Stimulated activated CD4-positive, alpha-beta T cell treated with anti-CD3 and anti-CD28 coated beads, Interleukin-2, amount 100 ng/mL, for 24 hours (primary cell): ENCODE measurements at places on chromosomes 16 and 17.

DNA sequence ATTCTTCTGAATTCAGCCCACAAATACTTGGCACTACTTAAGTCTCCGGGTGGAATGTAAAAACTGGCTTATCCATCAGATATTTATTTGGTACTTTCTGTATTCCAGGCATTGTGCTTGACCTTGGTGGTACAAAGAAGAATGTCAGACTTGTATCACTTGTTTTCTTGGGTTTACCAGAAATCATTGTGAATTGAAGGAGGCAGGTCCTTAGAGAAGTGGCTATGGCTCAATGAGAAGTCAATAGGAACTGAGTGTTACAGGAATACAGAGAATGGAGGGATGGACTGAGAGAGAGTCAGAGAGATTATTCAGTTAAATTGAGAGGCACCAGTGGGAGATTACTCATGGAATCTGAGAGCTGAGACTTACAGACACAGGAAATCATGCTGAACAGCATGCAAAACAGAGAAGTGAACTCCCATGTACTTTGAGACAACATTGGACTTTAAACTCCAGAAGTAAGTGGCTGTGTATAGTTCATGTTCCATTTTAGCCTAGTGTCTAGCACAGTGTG lies 704.1 kb downstream of the CDH11 start:
- no peak for DNase-seq

DNA sequence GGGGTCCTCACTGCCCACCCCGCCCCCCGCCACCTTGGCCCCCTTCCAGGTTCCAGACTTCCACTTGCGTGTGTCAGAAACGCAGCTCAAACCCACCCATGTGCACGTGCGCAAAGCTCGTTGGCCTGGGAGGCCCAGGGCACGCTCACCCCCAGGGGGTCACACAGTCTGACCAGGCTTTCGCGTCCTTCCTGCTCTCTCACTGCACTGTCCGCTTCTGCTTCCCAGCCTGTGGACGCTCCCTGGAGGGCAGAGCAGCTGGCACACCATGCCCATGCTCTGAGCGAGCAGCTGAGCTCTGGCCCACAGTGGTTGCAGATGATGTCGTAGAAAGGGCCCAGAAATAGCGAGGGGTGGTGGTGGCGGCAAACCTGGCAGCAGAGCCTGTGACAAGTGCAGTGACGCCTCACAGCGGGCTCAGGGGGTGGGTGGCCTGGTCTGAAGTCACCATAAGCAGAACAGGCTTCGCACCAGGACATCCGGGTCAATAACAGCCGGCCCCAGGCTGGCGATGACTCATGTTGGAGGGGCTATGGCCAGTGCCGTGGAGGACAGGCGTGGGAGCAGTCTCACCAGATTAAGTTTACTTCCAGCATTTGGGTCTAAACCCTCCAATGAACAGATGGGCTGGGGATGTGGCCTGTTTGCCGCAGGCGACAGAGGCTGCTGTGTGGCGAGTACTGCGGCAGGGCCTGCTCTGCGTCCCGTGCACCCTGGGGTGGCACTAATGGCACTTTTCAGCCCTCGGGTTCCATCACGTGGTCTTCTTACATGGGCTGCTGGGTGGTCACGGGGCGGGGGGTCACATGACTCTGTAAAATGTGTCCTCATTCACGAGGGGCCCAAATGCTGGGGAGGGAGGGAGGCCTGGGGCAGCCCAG lies 49.0 kb downstream of the NT5M start:
- no peak for DNase-seq

GRCh38 chr17:71993363-71993762 lies 127.5 kb upstream of the SOX9 start:
- no peak for DNase-seq

GRCh38 chr17:59437791-59438281 lies 106.4 kb downstream of the YPEL2 start:
- DNase-seq, result no peak

DNA sequence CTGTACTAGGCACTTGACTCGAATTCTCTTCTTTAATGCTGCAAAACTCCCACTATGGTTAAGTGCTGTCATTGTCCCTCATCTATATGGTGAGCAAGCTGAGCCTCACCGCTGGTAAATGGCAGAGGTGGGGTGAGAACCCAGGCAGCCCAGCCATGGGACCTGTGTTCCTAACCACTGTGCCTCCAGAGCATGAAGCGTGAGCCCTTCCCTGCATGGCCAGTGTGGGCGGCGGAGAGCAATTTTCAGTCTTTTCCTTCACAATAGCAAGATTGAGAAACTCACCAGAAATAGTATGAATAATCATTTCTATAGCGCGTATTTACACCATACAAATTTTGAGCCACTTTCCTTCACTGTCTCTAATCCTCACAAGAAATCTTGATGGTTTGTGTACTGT lies 9.2 kb downstream of the BFAR start:
- no peak for DNase-seq

- DNase-seq, result no peak
Measured at GRCh38 chr17:41915566-41915965, 3.2 kb downstream of the ACLY start.

- DNase-seq, result no peak
Measured at GRCh38 chr16:6114691-6115090, 1017.1 kb upstream of the EEF2KMT start.

GRCh38 chr17:15263206-15263579 lies 1.9 kb downstream of the PMP22 start:
- DNase-seq, result no peak

DNA sequence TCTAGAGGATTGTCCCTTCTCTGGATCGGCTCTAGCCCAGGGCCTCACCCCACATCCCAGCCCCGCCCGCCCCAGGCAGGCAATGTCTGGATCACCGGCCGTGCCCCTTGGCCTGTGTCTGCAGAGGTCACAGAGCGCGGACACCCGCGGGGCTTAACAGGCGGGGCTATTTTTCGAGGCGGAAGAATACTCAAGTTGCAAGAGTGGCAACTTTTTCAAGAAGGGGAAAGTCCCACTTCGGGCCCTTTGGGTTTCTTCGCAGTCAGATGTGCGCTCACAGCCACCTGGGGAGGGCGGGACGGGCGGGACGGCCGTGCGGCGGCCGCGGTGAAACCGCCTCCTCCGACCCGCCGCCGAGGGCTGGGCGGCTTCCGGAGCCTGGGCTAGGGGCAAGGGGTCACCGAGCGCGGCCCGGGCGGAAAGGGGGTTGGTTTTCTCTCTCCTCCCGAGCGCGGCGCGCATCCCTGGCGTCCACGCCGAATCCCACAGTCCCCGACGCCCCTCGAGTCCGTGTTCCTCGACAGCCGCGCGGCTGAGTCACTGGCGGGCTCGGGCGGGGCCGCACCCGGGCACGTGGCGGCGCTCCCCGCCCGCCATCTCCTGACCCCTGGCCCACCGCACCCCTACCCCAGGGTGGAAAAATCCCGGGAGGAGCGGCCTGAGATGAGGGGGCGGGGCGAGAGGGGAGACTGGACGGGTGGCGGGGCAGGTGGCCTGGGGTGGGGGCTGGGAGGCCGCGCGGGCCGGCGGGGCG lies 1.2 kb upstream of the PFN1 start:
- peak; percentile 85 for DNase-seq

GRCh38 chr17:82314727-82315605 lies 2.4 kb downstream of the CD7 start:
- no peak for DNase-seq

GRCh38 chr16:23145608-23146007 lies 3.6 kb downstream of the USP31 start:
- no peak for DNase-seq

DNA sequence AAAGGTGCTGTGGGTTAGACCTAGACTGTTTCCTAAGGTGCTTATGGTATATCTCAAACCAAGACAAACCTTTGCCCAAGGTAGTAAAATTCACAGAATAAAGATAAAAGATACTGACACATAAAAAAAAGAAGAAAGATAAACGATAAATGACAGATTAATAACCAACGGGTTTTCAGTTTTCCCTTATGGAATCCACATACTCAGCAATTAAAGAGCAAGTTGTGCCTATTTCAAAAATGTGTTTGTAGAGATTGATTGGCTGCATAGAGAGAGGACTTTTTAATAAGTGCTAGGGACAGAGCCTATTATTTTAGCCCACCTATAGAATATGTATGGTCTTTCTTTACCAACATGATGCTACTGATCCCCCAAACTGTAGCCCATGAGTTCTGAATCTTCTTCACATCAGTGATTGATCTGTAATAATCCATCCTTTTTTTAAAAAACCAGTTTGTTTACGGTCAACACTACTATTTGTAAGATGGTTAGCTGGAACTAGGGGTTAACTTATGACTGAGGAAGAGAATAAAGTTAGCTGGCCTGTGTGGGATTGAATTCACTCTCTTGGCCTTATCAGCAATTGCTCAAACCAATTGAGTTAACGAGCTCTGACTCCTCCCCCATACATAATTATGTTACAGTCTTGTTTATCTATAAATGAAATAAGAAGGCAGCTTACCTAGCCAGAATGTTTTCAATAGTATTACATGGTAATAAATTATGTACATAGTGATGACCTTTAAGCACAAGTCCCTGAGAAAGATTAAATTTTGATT lies 53.8 kb downstream of the SNX11 start:
- DNase-seq, result no peak

DNA sequence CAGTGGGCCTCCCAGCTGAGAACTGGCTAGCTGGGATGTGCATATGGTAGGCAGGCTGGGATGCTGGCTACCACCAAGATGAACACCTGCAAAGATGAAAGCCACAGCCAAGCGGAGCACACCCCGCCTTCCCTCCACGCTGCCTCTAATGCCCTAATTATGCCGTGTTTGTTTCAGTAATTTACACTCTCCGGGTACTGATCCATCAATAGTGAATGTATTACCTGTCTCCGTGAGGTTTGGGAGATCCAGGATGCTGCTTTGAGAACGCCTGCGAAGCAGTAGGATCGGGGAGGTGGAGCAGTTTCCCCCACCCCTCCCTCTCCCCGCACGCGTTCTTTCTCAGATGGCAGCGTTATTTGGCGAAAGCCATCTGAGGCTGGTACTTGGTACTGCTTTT lies 28.9 kb upstream of the GSE1 start:
- DNase-seq, result no peak

DNA sequence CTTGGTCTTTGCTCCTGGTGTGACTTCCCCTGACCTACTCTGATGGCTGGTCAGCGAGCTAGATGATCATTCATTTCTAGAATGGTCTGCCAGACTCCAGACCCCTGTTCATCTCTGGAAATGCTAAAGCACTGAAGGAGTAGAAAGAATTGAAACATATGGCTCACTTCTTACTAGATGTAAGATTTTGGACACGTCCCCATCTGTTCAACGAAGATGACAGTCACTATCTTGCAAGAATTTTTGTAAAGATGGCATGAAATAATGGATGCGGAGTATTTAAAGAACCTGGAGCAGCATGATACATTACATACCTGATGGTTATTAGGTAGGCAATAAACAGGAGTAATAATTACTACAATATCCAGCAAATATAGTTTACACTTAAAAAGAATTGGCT lies 252.7 kb upstream of the SDK2 start:
- no peak for DNase-seq

DNA sequence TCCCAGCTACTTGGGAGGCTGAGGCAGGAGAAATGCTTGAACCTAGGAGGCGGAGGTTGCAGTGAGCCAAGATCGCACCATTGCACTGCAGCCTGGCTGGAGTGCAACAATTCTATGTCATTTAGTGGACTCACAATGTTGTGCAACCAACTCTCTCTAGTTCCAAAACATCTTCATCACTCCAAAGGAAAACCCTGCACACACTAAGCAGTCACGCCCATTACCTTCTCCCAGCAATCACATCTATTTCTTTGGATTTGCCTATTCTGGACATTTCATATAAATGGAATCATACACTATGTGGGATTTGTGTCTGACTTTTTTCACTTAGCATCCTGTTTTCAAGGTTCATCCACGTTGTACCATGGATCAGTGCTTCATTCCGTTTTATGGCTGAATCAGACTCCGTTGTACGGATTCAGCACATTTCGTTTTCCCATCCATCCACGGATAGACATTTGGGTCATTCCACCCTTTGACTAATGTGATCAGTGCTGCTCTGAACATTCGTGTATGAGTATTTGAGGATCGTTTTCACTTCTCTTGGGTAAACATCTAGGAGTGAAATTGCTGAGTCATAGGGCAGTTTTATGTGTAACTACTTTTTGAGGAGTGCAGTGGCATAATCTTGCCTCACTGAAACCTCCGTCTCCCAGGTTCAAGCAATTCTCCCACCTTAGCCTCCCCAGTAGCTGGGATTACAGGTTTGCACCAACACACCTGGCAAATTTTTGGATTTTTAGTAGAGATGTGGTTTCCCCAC lies 45.4 kb upstream of the EMP2 start:
- DNase-seq, result no peak

GRCh38 chr16:83725313-83725712 lies 82.5 kb upstream of the HSBP1 start:
- DNase-seq, result no peak

- no peak for DNase-seq
Measured at GRCh38 chr17:69287168-69287567, 39.8 kb downstream of the ABCA5 start.

DNA sequence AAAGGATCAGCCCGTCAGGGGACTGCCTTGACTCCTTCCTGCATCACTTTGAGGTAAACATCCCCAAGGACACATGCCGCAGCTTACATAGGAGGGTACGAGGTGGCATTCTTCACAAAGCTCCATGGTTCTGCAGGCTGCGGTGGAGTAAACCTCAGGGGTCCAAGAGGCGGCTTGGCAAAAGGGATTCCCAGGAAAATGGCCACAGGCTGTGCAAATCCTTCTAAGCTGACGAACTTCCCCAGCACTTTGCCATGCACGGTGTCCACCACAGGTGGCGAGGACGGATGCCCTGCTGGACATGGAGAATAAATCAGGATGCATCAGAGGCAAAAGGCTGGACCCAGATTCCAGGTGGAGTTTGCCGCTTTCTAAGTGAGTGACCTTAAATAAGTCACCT lies 4.2 kb downstream of the CES1 start:
- DNase-seq, result no peak

DNA sequence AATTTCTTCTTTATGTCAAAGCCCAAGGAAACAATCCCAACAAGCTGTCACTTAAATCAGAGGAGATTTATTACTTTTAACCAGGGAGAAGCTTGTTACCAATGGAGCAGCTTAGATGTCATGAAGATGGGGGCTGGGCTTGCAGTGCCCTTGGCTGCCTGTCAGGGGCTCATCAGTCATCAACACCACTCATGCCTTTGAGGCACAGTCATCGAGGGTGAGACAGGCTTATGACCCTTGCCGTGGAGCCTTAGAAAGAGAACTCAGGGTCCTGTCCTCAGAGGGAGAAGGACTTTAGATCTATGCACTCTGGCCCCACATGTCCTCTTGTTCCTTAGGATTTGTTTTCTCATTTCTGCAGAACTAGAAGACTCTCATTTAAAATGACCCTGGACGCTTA lies 318.3 kb downstream of the CBLN1 start:
- no peak for DNase-seq

DNA sequence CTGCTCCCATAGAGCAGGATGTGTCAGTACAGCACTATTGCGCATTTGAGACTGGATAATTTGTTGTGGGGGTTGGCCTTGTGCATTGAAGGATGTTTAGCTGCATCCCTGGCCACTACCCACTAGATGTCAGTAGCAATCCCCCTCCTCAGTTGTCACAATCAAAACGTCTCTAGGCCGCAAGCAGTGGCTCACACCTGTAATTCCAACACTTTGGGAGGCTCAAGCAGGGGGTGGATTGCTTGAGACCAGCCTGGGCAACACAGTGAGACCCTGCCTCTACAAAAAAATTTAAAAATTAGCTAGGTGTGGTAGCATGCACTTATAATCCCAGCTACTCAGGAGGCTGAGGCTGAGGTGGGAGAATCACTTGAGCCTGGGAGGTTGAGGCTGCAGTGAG lies 48.4 kb downstream of the CENPV start:
- DNase-seq, result no peak
